Osteocyte (in vitro differentiated cells): ENCODE measurements at places on chromosomes 13 and 19. TPM values are rescaled to one million over a fixed set of nuclear protein-coding genes. Genes with fewer than 3 reads are reported as not detected.

GAPDHS gene
- not detected in 2 replicates for total RNA-seq

ZNF709 gene
- 3.4 and 3.9 TPM in 2 replicates for total RNA-seq

ICAM5 gene
- 1.7 and 2.0 TPM in 2 replicates for total RNA-seq

DNA sequence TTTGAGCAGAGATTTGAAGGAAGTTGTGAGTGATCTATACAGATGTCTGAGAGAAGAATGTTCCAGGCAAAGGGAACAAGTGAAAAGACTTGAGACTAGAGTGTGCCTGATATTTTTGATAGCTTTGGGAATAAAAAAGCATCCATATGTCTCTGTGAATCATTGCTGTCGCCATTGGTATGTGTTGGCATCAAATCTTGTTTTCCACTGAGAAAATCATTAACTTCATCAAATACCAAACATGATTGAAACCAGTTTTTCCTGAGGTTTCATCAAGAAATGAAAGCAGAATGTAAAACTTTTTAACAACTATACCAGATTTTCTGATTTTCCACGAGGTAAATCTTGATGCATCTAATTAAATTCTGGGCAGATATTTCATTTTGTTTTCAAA, 862.6 kb downstream of the DIAPH3 start:
- H3K36me3 ChIP-seq, result no peaks in the 10 kb centered on the region
- H3K4me1 ChIP-seq, result peaks cover 18% of the 10 kb centered on the region
- no peak for DNase-seq
- peaks cover 2% of the 10 kb centered on the region for H3K27me3 ChIP-seq
- no peak overlapping the region for H3K4me3 ChIP-seq

DNA sequence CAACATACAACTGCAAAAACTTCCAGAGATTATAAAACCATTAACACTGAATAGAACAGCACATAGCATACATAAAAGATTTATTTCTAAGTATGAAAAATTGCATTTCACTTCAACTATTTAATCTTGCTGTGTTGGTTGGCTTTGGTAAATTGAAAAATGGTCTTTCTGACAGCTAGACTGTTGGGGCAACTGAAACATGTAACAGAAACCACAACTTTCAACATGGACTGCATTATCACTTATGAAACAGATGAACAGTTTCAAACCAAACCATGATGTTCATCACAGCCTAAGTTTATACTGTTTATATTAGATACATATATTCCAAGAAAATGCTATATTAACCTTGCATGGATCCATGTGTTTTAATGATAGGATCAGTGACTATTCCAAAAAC, 324.1 kb upstream of the PCDH9 start:
- no peak overlapping the region for H3K27ac ChIP-seq
- peaks cover 11% of the 10 kb centered on the region for H3K4me1 ChIP-seq
- no peaks in the 10 kb centered on the region for H3K27me3 ChIP-seq
- DNase-seq, result no peak
- peaks cover 9% of the 10 kb centered on the region for H3K36me3 ChIP-seq
- H3K4me3 ChIP-seq, result no peak overlapping the region

DNA sequence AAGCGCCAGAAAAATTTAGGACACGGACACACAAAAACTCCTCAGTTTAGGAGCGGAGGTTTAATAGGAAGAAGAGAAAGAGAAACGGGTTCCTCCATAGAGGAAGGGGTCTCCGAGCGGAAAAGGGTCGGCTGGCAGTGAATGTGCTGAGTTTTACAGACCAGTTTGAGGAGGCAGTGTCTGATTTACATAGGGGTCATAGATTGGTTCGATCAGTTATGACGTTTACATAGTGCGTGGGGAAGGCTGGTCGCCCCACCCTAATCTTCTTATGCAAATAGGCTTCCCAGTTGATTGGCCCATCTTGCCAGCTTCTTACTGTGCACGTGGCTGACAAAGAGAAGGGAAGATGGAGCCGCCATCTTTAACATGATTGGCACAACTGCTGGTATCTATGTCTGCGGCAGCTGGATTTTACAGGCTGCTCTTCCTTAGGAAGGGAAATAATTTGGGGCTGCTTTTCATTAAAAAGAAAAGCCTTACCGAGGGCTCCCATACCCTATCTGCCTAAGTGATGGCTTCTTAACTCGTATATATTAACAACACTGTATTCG, 1.2 kb upstream of the ZNF225 start:
- peak overlapping the region; percentile 96 for H3K4me3 ChIP-seq
- peak overlapping the region; percentile 98 for H3K27ac ChIP-seq
- H3K4me1 ChIP-seq, result peaks cover 20% of the 10 kb centered on the region
- DNase-seq, result no peak
- peaks cover 31% of the 10 kb centered on the region for H3K36me3 ChIP-seq

- no peak overlapping the region for H3K4me3 ChIP-seq
- no peaks in the 10 kb centered on the region for H3K36me3 ChIP-seq
Observed at GRCh38 chr13:107296804-107297203, 728.9 kb upstream of the ARGLU1 start.

- no peak overlapping the region for H3K27ac ChIP-seq
- DNase-seq, result no peak
- no peaks in the 10 kb centered on the region for H3K36me3 ChIP-seq
- H3K4me1 ChIP-seq, result peaks cover 9% of the 10 kb centered on the region
- H3K27me3 ChIP-seq, result peaks cover 3% of the 10 kb centered on the region
Observed at GRCh38 chr19:46529622-46530451, 34.2 kb upstream of the PNMA8B start.

DNA sequence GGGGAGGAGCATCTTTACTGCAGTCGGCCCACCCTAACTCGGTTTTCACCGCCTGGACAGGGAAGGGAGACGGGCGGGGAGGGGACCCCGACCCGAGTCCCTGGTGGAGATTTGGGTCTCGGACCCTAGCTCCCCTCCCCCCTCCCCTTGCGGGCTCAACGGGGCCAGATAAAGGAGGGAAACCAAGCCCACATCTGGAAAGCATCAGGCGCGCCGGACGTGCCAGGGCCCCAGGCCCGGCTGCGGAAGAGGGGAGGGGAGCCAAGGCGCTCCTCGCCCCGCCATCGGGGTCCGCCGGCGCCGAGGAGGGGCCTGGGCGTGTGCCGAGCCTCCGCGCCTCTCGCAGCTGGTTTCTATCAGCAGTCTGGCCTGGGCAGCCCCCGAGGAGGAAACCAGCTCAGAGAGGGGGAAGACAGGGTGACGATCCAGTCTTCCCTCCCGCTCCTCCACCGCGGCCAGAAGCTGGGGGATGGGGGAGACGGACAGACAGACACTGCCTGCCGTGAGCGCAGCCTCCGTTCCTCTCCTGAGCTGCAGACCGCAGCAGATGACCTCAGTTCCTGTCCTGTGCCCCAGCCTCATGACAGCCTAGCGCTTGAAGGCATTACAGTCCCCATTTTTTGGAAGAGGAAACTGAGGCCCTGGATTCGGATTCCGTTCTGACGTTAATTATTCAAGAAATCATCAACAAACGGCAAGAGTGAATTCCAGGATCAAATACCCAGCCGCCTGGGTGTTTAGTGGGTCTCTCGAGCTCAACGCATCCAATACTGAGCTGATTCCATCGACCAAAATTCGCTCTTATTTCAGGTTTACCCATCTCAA, 3.6 kb upstream of the GNG8 start:
- H3K27me3 ChIP-seq, result peaks cover 3% of the 10 kb centered on the region
- H3K4me3 ChIP-seq, result no peak overlapping the region
- no peak overlapping the region for H3K27ac ChIP-seq
- no peaks in the 10 kb centered on the region for H3K36me3 ChIP-seq

DNA sequence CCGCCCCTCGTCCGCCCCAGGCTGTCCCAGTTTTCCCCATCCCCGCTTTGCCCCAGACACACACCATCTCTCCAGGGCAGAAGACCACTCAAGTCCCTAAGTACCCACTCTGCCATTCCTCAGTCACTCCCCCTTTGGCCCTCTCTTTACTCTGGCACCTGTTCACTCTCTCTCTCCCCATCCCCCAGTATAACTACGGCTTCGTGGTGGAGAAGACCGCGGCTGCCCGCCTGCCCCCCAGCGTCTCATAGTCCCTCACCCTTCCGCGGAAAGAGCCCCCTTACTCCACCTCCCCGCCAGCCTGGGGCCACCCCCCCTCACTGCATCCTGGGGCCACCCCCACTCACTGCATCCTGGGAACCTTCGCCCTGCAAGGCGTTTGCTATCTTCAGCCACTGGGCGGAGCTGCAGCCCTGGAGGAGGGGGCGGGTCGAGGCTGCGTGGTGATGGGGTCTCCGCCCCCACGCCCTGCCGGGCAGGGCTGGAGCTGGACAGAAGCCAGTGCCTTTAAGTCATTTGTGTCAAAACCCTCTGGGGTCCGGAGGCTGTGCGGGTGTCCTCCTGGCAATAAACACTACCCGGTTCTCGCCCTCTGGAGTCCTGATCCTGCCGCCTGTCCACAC, 5.0 kb downstream of the MVB12A start:
- no peak overlapping the region for H3K4me3 ChIP-seq
- peaks cover 13% of the 10 kb centered on the region for H3K4me1 ChIP-seq
- H3K36me3 ChIP-seq, result peaks cover 3% of the 10 kb centered on the region
- H3K27me3 ChIP-seq, result no peaks in the 10 kb centered on the region

DNA sequence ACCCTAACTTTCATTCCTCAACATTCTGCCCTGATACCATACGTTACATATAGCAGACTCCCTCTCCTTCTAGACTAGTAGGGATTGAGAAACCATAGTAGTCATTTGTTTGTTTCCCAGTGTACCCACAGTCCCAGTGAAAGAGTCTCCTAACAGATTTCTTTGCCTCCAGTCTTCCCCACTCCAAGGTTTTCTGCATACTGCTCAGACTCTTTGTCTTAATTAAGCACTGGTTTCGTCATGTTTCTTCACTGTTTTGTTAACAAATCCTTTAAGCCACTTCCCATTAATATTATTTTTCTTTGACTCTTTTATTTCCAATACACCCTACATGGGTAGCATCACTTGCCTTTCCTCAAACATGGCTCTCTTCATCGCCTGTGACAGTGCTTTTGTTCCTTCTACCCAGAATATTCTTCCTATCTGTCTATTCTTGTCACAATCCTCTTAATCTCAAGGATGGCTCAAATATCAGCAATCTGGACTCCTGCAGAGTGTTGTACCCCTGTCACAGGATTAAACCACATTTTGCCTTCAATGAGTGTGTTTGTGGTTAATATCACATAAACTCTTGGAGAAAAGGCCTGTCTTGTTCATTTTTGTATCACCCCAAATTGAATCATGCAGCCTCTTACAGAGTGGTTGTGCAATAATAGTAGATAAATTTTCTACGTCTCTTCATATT, 92.7 kb upstream of the KLF12 start:
- H3K36me3 ChIP-seq, result no peaks in the 10 kb centered on the region
- H3K27me3 ChIP-seq, result no peaks in the 10 kb centered on the region
- no peak overlapping the region for H3K27ac ChIP-seq

DNA sequence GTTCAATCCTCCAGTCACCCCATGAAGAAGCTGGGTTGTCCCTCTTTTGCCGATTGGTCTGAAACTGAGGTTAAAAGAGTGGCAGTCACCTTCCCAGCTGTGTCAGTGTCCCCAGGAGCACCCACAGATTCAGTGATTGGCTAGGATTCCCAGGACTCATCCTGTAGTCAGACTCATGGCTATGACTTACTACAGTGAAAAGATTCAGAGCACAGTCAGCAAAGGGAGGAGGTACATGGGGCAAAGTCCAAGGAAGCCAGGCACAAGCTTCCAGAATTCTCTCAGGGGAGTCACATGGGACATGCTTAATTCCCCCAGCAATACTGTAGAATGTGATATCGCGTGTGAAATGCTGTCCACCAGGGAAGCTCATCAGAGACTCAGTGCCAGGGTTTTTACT, 14.2 kb downstream of the ZNF473 start:
- peaks cover 75% of the 10 kb centered on the region for H3K36me3 ChIP-seq
- DNase-seq, result no peak
- H3K4me3 ChIP-seq, result no peak overlapping the region

DNA sequence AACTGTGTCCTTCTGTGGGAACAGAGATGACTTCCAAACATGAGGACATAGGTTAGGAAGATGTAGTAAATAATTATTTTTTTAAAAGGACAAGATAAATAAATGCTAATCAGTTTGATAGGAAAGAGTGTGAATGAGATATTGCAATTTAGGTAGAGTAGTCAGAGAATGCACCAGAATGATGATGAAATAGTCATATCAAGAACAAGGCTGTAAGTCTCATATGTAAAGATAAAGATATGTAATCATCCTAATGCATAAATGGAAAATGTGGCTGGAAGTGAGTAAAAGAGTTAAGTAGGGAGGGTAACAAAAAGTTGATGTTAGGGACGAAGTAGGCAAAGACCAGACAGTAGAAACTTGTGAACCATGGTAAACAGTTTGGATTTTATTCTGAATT, 1041.7 kb upstream of the MIR17HG start:
- no peak for DNase-seq
- H3K27me3 ChIP-seq, result no peaks in the 10 kb centered on the region
- H3K4me3 ChIP-seq, result no peak overlapping the region
- peaks cover 4% of the 10 kb centered on the region for H3K4me1 ChIP-seq

DNA sequence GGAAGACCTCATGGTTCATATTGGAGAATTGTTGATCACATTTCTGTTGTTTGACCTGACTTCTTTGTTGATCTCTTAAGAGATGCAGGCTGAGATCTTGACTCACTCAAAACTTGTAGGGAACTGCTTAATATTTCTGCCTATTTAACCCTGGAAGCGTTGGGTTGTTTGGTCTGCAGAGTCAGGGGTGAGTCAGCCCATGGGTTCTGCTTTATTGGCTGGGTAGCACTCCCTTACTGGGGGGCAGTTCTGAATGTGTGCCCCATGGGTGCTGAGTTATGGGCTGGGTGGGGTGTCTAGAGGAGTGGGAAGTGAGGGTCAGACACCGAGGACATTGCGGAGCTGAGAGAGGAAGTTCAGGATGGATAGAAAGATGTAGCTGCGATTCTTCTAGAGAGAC, 87.9 kb downstream of the LRCH1 start:
- no peak for DNase-seq
- peaks cover 3% of the 10 kb centered on the region for H3K36me3 ChIP-seq
- peak overlapping the region; percentile 83 for H3K27ac ChIP-seq
- no peaks in the 10 kb centered on the region for H3K27me3 ChIP-seq
- H3K4me3 ChIP-seq, result no peak overlapping the region

DNA sequence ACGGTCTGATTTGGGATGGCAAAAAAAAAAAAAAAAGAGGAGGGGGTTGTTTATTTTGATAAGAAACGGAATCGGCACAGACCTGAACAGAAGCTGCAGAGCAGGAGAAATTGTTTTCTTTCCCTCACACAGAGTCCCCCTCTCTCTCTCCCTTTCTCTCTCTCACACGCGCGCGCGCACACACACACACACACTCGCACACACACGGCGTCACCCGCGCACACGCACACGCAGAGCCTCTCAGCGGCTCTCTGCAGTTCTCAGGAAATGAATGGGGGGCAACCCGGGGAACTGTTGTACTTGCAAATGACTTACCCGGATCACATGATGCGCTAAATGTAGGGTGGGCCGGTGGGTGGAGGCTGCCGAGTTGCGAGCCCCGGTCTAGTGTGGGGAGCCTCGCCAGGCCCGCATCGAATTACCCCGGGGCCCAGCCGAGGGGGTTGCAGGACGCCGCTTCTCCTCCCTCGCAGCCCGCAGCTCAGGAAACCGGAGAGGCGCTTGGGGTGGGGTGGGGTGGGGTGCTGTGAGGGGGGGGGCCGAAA, 475 bp downstream of the KLF12 start:
- peak overlapping the region; percentile 96 for H3K27ac ChIP-seq
- peak overlapping the region; percentile 95 for H3K4me3 ChIP-seq
- DNase-seq, result peak; percentile 94

GRCh38 chr19:30335306-30335886, 36.8 kb upstream of the ZNF536 start:
- no peak overlapping the region for H3K4me3 ChIP-seq
- H3K27me3 ChIP-seq, result no peaks in the 10 kb centered on the region
- H3K4me1 ChIP-seq, result no peaks in the 10 kb centered on the region
- H3K36me3 ChIP-seq, result no peaks in the 10 kb centered on the region

GRCh38 chr19:58252102-58252685, 23.5 kb downstream of the ZNF544 start:
- H3K4me3 ChIP-seq, result no peak overlapping the region
- no peaks in the 10 kb centered on the region for H3K4me1 ChIP-seq
- no peaks in the 10 kb centered on the region for H3K27me3 ChIP-seq
- no peak for DNase-seq
